ENCODE measurements at places on chromosomes 7 and 10.

GRCh38 chr10:24912215-24912614 is 40.2 kb downstream of the PRTFDC1 start:
- DNase-seq: no peak

DNA sequence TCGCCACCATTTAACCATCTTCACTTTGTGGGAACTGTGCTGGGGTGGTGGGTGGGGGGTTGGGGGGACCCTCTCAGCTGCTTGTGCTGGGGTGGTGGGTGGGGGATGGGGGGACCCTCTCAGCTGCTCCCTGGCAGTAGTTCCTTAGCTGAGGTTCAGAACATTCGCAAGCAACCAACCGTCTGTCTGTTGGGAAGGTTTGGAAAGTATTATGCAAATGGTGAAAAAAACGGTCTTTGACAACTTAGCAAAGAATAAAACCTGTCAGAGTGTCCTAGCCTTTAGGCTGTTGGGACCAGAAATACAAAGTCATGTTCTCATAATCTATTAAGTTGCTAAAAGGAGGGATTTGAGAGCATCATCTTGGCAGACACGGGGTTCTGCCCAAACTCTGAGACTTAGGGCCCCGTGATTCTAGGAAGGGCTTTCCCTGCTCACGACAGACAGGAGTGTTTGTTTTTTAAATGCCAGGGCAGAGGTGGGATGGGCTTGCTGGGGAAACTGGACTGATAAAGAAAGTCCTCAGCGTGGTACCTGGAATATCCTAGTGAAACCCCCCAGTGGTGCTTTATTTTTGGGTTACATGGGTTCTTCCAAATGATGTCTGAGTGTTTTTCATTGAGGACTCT is 14.1 kb upstream of the SRGN start:
- DNase-seq: no peak

GRCh38 chr7:150945853-150946420 is 32.2 kb downstream of the KCNH2 start:
- DNase-seq: peak; percentile 71

DNA sequence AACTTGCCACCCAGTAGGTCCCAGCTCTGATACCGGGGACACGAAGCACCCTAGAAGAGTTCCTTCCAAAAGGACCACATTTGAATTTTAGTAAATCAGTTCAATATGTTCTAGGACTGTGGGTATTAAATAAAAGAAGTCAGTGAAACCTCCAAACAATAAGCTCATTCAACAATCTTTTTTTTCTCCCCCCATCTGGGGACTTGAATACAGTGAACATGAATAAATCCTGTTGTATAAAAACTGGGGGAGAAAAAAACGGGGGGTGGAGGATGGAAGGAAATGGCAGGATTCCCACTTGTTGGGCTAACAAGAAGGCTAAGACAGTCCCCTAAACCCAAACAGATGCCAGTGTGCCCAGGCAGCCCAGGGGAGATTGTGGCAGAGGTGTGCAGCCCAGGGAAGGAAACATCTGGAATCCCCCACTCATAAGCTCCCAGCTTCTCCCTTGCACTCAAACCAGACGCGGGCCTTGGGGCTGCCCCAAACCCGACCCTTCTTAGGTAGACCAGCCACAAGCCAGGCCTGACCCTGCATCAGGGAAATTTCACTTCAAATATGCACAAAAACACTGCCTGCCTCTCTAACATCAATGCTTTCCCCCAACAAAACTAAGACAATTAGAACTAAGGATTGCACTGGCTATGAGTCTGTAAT is 8.8 kb downstream of the AFAP1L2 start:
- no peak for DNase-seq

- DNase-seq: no peak
These were observed 73.4 kb downstream of the PAPSS2 start for GRCh38 chr10:87733081-87733480.

DNA sequence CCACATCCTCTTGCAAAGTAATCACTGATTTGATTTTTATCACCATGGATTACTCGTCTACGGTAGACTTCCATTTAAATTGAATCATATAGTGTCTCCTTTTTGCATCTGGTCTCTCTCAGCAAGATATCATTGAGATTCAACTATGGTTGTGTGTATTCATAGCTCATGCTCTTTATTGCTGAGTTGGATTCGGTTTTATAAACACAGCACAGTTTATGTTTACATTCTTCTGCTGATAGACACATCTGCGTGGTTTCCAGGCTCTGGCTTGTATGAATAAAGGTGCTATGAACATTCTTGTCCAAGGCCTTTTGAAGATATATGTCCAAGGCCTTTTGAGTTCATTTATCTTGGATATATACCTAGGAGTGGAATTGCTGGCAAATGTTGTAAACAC is 356.5 kb upstream of the CELF2 start:
- DNase-seq: no peak

All from substantia nigra (tissue), 51 donors.